ELR (cell line): ENCODE measurements at places on chromosomes 4 and X.
A peak's percentile ranks its signal among the peaks of the same experiment; 100 is the strongest.

- DNase-seq: no peak
These were observed 67.1 kb downstream of the GPR143 start for GRCh38 chrX:9698576-9698975.

GRCh38 chr4:56790691-56791091 is 30.8 kb downstream of the SPINK2 start:
- DNase-seq: no peak

GRCh38 chr4:153375303-153375702 is 30.8 kb downstream of the MND1 start:
- DNase-seq: no peak

GRCh38 chr4:188780686-188781085 is 641.4 kb downstream of the TRIML1 start:
- peak; percentile 10 for DNase-seq

GRCh38 chr4:22345055-22345454 is 170.8 kb downstream of the ADGRA3 start:
- no peak for DNase-seq

DNA sequence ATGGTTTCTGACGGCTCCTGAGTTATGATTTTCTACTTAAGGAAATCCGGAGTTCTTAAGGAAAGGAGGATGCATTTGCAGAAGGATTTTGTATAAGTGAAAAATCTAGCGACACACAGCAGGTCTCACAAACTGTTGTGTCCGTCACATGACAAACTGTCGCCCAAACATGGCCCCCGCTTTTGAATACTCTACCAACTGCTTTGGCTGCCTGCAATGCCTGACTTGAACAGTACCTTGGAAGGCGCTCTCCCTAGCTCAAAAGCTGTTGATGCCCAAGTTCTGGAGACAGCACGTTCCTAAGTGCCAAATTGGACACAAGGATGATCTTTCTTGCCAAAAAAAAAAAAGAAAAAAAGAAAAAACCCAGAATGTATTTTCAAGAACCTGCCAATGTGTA is 103.2 kb downstream of the ENPP6 start:
- DNase-seq: no peak

DNA sequence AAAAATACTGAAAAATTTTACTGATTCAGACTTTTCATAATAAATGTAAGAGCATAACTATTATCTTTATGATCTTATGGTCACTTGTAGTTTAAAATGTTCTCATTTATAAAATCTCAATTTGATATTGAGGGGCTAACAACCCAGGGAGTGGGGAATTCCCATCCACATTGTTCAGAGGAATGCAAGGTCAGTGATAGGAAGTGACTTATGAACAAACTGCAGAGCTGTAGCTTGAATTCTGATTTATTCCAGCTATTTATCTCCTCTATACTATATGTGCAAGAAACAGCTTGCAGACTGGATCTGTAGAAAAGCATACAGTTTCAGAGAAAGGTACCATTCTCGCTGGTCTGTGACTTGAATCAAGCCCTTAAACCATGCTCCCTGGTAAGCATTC is 61.6 kb downstream of the SEC24D start:
- peak; percentile 22 for DNase-seq

DNA sequence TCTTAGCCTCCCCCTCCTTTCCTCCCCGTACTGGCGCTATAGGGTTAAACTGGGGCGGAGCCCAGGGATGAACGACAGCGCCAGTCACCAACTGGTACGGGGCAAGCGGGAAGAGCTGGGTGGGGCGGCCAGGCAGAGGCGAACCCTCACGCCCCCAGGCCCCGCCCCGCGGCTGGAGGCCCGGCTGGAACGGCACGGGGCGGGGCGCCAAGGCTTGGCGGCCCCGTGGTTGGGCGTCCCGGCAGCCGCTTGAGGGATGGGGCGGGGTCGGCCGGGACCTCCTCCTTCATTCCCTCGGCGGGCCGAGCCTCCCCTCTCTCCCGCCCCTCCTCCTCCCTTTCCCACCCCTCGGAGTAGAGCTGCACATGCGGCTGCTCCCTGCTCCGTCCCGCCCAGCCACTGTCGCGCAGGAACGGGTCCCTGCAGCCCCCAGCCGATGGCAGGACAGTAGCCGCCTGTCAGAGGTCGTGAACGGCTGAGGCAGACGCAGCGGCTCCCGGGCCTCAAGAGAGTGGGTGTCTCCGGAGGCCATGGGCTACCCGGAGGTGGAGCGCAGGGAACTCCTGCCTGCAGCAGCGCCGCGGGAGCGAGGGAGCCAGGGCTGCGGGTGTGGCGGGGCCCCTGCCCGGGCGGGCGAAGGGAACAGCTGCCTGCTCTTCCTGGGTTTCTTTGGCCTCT is at the start of gene EDA:
Gene EDA (plus strand): TSS at position 335 of the 678 bp plus-strand sequence.
- peak; percentile 42 for DNase-seq

GRCh38 chr4:992297-993110 is 700 bp downstream of the SLC26A1 start:
- no peak for DNase-seq

DNA sequence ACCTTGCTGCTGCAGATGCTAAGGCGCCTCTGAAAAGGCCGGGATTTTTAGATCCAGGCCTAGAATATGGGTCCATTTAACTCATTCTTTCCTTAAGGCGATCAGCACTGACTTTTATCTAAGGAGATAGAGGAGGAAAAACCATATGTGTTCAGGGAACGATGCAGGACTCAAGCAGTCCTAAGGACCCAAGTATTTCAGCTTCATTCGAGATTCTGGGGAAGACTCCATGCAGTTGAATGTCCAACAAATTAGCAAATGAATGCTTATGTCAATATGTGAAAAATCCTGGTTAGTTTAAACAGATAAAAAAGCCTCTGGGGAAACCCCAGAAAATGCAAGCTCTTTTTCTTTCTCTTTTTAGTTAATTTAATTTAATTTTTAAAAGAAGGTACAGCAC is 36.0 kb downstream of the HELT start:
- DNase-seq: no peak

- no peak for DNase-seq
These were observed 93.5 kb downstream of the MGST2 start for GRCh38 chr4:139759097-139759496.

DNA sequence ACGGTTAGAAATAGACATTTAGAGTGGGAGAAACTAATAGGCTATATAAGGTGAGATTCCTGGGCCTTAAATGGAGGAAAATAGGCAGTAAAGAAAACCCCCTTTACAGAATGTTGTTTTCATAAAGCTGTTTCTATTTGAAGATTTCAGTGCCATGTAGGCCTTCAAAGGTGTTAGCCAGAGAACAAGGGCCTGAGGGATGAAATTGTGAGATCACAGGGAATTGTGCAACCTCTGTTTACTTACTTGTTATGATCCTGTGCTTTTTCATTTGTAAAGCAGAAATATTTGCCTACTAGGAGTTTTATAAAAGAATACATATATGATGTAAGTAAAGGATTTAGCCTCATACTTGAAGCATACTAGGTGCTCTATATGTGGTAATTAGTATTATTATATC is 272.9 kb upstream of the ARX start:
- DNase-seq: no peak

DNA sequence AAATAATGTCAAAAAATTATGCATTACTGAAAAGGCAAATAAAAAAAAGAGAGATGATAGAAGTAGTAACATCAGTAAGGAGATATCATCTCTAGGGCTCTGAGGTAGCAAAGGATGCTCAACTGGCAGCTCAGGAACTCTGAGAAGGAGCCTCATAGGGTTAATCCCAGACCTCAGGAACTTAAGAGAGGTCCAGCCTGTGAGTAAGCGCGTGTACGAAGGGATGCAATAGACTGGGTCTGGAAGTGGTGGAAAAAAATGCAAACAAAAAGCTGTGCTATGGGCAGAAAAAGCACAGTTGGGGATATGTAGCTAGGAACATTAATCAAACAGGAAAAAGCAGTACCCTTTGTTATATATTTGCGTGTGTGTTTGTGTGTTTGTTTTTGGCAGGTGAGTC is 282.0 kb downstream of the GALNTL6 start:
- no peak for DNase-seq

GRCh38 chr4:108043526-108043925 is 53.8 kb downstream of the HADH start:
- DNase-seq: no peak

DNA sequence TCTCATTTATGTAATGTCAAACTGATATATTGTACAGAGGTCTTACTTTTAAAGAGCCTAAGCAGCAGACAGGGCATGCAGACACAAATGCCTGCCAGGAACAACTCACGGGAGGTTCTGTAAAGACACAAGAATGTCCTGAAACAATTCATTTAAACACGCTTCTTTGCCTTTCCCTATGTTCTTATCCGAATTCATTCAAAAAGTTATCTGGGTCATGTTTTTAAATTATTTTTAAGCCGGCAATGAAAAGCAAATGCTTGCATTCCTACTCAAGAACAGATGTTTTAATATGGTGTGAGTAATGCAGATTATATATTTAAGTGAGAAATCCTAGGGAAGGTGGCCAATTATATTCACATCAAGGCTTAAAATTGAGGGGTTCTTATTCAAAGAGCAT is 192.6 kb downstream of the PDGFC start:
- DNase-seq: peak; percentile 47

DNA sequence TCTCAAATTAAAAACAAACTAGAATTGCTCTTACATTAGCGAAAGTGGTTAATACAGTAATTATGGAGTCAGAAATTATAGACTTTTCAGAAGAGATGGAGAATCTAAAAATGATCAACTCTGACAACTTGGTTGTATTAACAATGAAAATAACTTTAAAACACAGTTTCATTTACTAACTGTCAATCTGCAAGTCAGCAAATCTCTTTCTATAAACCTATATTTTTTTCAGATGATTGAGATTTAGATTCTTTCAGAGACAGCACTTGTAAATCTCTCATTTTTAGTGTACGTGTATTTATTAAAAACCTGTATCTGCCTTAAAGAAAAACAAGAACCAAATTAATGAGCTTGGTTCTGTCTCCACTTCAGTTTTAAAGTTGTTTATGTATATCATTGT is 311.4 kb downstream of the EPHA5 start:
- DNase-seq: no peak

- DNase-seq: peak; percentile 47
These were observed 49.3 kb downstream of the APELA start for GRCh38 chr4:164926301-164926700.

DNA sequence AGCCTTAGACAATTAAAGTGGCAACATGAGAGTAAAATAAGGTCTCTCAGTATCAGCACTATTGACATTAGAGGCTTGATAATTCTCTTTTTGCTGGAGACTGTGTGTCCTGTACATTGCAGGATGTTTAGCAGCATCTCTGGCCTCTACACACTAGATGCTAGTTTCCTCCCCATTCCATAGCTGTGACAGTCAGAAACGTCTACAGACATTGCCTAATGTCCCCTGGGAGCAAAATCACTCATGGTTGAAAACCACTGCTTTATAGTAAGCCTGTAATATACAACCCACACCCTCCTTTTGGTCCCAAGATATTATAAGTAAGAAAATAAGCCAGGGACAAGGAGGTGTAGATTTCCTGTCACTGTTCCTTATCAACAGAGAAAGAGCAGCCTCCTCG is 166.0 kb downstream of the FRMPD4 start:
- peak; percentile 3 for DNase-seq

DNA sequence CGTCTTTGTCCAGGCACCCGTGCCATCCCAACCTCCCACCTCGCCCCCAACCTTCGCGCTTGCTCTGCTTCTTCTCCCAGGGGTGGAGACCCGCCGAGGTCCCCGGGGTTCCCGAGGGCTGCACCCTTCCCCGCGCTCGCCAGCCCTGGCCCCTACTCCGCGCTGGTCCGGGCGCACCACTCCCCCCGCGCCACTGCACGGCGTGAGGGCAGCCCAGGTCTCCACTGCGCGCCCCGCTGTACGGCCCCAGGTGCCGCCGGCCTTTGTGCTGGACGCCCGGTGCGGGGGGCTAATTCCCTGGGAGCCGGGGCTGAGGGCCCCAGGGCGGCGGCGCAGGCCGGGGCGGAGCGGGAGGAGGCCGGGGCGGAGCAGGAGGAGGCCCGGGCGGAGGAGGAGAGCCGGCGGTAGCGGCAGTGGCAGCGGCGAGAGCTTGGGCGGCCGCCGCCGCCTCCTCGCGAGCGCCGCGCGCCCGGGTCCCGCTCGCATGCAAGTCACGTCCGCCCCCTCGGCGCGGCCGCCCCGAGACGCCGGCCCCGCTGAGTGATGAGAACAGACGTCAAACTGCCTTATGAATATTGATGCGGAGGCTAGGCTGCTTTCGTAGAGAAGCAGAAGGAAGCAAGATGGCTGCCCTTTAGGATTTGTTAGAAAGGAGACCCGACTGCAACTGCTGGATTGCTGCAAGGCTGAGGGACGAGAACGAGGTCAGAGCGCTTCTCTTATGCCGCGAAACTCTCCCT is at the start of gene TET2:
Gene TET2 (plus strand): TSS at position 601 of the 740 bp plus-strand sequence. CDS start 87,067 bp downstream, outside the sequence.
- DNase-seq: peak; percentile 83

DNA sequence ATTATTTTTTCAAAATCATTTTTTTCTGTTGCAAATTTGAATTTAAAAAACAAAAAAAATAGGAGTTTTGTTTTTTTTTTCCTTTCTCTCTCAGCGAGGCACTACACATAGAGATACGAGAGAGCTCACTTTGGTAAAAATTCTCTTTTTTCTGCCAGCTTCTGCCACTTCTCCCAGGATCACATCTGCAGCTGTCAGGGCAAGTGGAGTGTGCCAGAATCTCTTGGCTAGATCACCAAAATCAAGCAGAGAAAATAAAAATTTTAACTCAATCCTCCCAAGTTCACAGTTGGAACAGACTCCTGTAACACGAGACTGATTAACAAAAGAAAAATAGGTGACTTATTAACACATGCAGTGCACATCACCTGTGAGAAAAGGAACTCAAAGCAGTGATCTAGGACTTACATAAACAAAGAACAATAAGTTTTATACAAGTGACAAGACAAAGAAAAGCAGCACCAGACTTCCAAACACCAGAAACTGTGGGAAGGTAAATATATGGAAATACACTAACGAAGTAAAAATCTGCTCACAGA is 213.2 kb upstream of the ZFP42 start:
- no peak for DNase-seq

DNA sequence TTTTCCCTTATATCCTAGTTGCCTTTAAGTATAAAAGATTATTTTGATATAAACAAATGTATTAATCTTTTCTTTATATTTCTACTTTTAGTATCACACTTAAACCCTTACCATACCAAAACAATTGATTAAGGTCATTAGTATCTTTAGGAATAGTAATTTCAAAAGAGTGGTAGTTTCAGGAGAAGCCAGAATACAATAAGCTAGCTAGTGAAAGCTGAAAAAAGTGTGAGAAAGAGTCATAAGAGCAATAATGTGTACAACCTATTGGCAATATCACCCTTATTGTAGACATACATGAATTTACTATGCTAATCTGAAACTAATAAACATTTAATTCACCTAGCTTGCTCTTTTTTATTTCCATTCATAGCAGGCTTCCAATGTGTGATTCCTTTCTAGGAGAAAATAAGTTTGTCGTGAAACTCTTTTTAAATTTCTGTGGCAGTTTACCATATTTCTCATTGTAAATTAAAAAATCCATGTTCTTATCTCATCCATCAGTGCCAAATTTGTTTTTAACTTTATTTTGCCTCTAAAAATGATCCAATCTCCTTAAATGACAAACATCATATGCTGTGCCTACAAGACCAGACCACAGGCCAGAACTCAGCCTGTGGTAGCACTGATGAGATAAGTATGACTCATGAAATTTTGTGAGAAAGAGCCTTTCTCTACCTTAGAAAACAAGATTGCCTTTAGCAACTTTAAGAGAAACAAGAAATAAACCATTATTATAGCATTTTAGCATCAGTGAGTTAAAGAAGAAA is 8.1 kb downstream of the NEK1 start:
- DNase-seq: peak; percentile 82

- peak; percentile 64 for DNase-seq
These were observed 2.3 kb upstream of the METTL14 start for GRCh38 chr4:118682928-118683327.

GRCh38 chr4:75745161-75745560 is 20.8 kb downstream of the USO1 start:
- DNase-seq: peak; percentile 57
